ENCODE measurements at places on chromosomes 16 and 17.

GRCh38 chr17:33234930-33235685 is 58.0 kb downstream of the ASIC2 start:
- DNase-seq, result no peak

GRCh38 chr17:69815406-69815805 is 259.6 kb upstream of the KCNJ16 start:
- DNase-seq, result no peak

DNA sequence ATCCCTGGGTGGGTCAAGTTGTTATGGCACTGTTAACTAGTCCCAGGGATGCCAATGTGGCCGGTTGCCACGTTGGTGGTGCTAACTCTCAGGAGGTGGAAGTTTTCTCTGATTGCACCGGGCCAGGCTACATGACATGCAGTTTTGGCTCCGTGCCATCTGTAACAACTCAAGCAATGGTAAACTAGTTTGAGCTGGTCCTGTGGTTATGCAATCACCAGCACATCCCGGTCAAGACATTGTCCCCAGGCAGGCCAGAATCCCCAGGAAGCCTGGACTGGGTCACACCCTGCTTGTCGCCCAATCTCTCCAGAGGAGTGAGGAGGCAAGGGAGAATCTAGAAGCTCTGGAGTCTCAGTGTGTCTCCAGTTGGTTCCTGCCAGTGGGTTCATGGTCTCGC is 10.1 kb upstream of the CCL17 start:
- DNase-seq, result no peak

DNA sequence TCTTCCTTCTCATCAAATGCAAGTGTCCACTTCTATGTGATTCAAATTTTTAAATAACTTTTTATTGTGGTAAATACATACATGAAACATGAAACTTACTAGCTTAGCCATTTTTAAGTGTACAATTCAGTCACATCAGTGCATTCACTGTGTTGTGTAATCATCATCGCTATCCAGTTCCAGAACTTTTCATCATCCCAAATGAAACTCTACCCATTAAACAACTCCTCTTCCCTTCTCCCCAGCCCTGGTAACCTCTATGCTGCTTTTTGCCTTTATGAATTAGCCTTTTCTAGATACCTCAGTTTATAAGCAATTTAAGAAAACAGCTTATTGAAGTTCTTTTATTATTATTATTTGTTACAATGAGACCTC is 41.1 kb upstream of the IL34 start:
- no peak for DNase-seq

DNA sequence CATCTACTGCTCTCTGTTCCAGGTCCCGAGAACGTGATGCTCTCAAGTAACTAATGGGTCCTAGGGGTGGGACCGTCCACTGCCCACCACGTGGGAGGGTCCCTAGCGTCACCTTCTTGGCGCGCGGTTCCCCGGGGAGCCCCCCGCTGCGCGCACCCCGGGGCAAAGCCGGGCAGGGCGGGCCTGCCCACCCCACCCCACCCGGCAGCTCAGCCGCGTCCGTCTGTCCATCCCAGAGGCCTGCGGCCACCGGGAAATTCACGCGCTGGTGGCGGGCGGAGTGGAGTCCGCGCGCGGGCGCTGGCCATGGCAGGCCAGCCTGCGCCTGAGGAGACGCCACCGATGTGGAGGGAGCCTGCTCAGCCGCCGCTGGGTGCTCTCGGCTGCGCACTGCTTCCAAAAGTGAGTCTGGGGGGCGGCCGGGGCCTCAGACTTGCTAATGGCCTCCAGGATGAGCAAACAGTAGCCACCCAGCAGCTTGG is 494 bp downstream of the PRSS41 start:
- no peak for DNase-seq

DNA sequence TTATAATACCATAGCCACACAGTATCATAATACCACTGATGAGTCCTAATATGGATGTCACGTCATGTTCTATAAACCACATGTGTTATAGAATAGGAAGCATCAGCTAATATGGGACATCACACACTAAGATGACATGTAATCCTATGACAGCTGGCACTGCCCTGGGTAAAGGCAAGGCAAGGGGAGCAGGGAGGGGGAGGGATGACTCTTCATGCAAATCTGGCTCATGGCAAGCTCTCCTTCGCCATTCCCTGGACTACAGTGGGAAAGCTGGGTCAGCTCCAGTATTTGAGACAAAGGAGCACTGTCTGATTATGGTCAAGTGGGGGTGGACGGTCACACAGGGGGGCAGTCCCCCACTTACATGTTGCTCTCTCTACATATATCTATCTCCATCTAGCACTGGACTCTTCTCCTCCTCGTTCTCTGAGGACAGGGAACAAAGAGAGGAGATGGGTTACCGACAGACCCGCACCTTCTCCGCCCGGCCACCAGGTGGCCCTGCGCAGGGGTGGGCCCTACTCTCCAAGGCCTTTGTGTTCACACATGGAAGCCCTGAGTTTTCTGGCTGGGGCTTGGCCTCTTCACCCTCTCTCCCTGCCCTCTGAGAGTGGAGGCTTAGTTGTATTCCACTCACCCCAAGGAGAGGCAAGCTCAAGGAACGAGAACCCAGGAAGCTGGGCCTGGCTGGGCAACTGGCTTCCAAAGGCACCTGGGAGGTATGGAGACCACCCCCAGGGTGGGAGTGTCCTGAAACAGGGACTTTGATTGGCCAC is 23.4 kb upstream of the MPO start:
- DNase-seq, result no peak

- DNase-seq, result no peak
Observed at GRCh38 chr16:75256696-75257343, 5.4 kb upstream of the BCAR1 start.

DNA sequence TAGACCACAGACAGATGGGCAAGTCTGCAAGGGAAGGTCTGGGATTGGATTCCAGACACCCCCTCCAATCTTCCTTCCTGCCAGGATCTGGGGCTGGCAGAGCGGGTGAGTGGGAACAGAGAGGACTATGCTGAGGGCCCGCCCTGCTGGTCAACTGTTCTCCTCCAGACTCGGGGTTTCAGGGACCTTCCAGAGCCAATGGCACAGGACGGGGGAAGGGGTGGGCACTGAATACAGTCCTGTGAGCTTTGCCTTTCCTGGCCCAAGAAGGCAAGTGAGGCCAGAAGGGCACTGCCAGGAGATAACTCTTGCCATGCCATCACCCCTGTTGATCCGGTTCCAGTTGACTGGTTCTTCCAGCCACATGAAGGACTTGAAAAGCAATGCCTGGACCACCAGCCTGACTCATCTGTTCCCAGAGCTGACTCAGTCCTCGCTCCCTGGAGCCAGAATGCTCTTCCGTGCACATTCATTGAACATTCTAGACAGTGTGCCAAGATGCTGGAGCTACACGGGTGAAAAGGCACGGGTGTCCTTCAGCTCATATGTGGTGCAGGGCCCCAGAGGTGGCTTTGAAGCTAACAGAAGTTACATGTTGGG is 533 bp upstream of the MEFV start:
- no peak for DNase-seq

GRCh38 chr17:17485420-17485819 is 8.6 kb downstream of the MED9 start:
- DNase-seq, result no peak

DNA sequence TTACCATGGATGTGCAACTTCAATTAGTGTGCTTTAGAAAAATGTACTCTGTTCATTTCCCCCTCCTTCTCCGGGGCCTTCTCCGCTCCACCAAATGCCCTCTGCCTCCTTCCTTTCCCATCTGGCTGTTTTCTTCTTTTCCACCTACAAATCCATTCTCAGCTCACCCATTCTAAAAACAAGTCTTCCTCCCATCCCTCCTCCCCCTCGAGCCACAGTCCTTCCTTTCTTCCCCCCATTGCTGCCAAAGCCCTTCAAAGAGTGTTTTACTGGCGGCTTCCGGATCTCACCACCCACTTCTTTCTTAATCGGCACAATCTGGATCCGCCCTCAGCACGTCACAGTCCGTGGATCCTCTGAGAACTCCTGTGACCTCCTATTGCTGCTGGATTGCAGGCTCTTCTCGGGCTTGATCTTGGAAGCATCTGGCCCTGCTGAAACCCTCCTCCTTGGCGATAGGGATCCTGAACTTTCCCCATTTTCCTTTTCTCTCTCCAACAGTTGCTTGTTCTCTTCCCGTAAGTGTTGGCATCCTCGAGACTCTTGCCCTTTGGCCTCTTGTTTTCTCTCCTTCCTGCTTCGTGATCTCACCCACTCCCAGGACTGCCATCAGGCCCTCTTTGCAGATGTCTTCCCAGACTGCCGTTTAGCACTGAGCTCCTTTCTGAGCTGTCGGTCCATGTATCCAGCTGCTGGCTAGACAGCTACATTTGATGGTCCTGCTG is 36.0 kb upstream of the FBXO47 start:
- peak; percentile 91 for DNase-seq

DNA sequence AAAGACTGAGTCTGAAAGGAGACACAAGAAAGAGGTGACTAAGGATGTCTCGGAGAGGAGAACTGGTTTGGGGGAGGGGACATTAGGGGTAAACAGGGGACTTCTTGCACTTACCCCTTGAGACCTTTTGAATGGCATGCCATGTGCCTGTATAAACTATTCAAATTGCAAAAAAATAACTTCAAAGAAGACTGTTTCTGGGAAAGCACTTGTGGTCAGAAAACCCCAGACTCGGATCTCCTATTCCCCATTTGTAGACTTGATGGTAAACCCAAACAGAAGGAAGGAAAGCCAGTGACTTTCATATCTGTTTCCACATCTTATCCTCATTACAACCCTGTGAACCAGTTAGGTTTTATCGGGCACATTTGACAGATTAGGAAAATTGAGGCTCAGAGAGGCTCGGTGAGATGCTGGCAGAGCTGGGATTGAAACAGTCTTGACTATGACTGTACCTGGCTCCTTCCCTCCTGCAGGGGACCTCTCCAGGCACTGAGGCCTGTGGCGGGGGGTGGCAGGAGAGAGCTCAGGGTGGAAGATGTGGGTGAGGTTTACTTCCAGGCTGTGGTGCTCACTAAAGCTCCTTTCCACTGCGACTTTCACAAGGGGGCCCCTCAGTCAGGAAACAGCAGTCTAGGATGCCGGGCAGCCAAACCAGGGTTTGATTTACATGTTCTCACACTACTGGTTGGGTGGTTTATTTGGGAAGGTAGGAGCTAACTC is 30.5 kb upstream of the PLCG2 start:
- no peak for DNase-seq

GRCh38 chr16:49094471-49094870 is 187.2 kb downstream of the CBLN1 start:
- DNase-seq, result no peak

DNA sequence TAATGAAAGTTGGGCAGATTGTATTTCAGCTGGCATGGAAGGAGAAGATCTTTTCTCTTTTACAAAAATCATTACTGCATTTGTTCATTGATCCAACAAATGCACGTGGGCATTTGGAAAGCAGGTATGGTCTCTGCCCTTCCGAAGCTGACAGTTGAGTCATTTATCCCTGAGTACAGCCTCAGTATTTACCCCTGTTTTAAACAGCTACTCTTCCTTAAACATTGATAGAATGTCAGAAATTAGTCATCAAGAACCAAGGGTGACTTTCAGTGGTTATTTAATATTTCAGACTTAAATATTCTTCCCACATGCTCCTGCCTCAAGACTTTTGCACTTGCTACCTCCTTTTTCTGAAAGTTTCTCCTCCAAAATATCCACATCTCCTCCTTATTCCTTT is 226.7 kb upstream of the HSBP1 start:
- no peak for DNase-seq

DNA sequence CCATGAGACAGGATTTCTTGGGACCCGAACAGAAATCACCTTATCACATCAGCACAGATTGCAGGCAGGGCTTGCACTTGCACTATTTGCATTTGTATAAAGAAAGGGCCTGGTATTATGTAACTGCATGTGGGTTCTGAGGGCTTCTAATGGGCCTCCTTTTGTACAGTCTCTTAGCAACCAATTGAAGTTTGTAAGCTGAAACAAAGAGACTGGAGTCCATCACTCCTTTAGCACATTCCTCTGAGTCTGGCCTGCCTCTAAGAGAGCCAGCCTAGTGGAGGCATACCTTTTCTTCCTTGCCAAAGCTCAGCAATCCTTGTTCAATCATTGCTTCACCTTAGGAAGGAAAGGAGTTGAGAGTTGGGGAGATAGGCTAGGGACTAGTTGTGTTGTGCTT is 387.1 kb downstream of the XYLT1 start:
- DNase-seq, result no peak
